ENCODE measurements at places on chromosomes 1 and 21. TPM values are rescaled to one million over a fixed set of nuclear protein-coding genes. Genes with fewer than 3 reads are reported as not detected.

The ANKRD34A gene
- total RNA-seq = 0.60 TPM

DNA sequence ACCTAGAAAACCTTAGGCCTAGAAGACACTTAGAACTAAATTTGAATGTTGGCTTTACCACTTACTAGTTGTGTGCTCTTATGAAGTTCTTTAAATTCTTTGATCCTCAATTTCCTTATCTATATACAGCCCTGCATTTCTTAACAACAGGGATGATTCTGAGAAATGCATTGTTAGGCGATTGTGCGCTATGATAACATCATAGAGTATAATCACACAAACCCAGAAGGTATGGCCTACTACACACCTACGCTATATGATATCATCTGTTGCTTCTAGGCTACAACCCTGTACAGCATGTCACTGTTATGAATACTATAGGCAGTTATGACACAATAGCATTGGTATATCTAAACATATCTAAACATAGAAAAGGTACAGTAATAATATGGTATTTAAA is 137.4 kb downstream of the CHD1L start:
- H3K4me1 ChIP-seq = no peaks in the 10 kb centered on the region
- no peak overlapping the region for H3K27ac ChIP-seq
- no peak overlapping the region for H3K4me3 ChIP-seq
- no peaks in the 10 kb centered on the region for H3K27me3 ChIP-seq

The OLIG2 gene
- total RNA-seq = not detected

DNA sequence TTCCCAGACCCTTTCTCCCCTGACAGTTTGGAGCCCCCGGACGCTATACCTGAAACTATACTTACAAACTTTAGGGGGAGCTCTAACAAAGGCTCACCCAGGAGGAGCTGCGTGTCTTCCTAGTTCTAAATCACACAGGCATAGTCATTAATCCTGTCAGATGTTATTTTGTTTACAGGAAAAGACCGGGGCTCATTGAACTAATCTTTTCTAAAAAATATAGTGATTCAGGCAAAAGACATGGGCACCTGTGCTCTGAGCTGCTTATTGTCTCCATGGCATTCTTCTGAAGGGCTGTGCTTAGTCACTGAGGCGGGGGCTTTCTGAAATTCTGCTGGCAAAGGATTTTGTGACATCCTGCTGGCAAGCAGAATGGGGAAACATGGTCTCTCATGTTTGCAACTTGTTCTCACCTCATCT is 1577.0 kb downstream of the NCAM2 start:
- no peaks in the 10 kb centered on the region for H3K27me3 ChIP-seq
- no peaks in the 10 kb centered on the region for H3K36me3 ChIP-seq
- no peak overlapping the region for H3K27ac ChIP-seq
- DNase-seq = peak; percentile 93
- no peak overlapping the region for H3K4me3 ChIP-seq

The OR2L3 gene
- not detected for total RNA-seq

DNA sequence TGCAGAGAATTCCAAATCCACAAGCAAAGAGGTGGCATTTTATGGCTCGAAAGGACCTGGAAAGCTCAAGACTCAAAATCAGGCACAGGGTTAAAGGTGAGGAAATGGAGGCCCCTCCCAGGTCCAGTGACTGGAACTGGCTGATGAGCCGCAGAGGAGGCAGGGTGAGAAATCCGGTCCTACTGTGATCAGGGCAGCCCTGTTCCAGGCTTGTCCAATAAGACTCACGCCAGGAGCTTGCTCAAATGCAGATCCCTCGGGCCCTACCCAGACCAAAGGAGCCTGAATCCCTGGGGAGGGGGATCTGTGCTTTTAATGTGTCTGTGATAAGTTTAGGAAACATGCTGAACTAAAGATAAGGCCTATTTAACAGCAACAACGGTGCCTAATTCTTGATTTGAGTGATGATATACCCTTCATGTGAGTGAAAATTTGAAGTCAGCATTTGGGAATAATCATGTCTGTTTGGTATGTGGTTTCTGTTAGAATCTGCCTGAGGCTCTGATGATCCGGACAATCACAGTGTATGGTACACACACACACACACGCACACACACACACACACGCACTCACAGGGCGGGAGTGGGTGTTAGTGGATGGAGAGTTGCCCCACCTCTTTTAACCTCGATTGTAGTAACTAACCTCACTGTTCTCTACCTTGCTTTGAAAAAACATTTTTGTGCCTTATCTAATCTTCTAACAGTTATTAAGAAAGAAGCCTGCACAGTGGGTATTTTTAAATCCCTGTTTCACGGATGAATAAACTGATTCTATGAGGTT is 54.1 kb upstream of the LYST start:
- peaks cover 25% of the 10 kb centered on the region for H3K4me1 ChIP-seq
- H3K4me3 ChIP-seq = no peak overlapping the region
- no peak for DNase-seq

DNA sequence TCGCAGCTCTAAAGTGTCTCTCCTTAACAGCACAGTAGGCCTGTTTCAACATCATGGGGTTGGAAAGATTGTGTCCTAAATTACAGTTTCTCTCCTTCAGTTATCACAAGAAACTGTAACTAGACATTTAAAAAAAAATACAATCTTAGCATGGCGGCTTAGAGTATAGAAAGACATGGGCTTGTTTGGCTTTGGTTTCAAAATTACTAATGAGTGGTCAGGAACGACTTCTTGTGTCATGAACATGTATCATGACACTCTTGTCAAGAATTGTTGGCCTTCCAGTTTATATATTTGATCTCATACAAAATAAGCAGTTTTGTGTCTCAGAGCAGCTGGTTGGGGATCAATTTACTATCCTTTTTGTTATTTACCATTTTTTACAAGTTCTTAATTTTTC is 2.1 kb downstream of the GJA8 start:
- no peaks in the 10 kb centered on the region for H3K4me1 ChIP-seq
- no peak for DNase-seq

The RYR2 gene
- total RNA-seq = not detected

All from endothelial cell of umbilical vein (primary cell).